ENCODE measurements at places on chromosomes 6 and 20.

DNA sequence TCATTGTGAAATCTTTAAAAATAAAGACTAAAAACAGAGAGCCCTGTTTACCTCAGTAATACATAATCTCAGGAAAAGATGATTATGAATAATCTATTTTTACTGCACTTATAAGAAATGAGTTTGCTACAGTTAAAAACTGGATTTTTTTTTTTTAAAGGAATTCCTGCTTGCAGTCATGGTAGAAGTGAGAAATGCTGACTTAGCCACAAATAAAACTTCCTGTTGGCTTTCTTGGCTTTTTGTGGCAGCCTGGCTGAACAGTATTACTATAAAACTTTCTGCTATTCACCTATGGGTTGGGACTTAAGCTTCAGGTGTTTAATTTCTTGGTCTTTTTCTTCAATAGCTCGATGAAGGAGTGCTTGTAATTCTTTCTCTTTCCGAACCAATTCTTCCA is 12.0 kb upstream of the MAP7 start:
- no peak for DNase-seq

DNA sequence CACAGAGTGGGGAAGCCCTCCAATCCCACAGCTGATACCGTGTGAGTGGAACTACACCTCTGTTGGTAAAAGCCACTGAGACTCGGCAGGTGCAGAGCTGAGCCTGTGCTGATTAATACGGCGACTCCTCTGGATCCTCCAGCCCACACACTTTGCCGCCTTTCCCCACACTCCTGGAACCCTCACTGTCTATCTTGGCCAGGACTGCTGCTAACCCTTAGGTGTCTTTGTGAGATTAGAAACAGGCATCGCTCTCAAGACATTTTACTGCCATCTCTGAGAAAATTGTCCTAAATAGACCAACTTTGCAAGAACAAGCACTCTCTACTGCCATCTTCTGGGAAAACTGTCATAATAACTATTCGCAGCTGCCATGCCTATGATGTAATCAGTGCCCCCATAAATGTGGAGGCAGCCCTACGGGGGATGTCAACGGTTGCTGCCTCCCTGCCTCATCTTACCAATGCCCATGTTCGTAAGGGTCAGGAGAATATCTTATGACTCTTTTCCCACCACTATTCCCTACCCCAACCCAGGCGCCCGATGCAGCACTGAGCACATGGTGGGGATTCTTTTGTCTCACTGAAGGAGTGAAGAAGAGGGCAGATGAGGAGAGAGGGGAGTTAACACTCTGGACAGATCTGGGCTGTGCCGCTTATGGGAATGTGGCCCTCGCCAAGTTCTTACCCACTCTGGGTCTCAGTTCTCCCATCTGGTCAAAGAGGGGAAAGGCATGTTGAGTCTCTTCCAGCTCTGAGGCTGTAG is 26.1 kb upstream of the KCNB1 start:
- peak; percentile 21 for DNase-seq

DNA sequence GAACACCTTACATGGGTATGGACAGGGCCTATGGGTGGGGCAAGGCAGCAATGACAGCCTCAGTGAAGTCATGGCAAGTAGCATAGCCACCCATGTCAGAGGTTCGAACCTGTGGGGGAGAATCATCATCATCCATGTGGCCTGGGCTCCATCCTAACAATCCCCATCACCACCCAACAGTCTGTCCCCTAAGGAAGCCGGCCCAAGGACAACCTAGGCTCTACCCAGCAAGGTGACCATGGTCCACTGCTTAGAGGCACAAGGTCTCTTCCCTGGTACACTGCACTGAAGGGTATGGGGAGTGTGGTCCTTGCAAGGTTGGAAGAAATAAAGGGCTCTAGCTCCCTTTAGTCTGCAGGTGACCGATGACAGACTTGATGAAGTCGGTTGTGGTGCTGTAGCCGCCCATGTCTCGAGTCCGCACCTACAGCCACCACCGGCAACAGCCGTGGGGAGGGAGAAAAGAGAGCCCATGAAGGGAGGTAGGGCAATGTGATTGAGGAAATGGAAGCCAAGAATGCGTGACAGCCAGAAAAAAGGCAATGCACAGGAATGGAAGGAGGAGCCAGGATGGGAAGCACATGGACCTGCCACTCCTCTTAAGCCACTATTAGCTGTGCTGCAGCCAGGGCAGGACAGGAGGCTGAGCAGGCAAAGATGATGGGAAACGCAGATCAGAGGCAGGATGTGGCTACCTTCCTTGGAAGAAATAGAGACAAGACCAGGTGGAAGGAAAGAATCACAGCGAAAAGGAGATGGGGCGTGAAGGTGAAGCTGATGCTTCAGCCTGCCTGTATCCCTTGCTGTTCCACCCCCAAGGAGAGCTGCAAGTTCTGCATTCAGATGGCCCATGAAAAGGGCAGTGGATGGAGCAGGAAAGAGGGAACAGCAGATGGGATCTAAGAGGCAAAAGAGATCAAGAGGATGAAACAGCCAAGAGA is 5.3 kb downstream of the IDH3B start:
- DNase-seq: peak; percentile 52

DNA sequence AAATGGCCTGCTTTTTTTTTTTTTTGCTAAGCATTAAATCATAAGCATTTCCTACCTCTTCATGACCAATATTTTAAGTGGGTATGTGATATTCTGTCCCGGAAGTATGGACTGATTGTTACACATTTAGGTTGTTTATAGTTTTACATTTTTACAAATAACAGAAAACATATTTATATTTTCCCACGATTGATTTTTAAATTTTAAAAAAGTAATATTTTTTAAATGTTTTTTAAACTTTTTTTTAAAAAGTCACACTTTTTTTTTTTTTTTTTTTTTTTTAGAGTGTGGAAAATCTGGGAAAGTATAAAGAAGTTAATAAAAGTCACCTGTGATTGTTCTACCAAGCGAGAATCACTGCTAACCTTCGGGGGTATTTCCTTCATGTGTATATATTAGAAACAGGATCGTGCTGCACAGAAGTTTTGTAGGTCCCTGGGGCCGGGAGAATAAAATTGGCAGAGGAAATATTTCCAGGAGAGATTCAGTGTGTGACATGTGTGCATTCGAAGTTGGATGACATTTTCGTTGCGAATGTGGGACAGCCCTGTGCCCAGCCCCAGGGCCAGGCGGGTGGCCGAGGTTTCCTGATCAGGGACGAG is 173.1 kb downstream of the CDC5L start:
- DNase-seq: no peak

DNA sequence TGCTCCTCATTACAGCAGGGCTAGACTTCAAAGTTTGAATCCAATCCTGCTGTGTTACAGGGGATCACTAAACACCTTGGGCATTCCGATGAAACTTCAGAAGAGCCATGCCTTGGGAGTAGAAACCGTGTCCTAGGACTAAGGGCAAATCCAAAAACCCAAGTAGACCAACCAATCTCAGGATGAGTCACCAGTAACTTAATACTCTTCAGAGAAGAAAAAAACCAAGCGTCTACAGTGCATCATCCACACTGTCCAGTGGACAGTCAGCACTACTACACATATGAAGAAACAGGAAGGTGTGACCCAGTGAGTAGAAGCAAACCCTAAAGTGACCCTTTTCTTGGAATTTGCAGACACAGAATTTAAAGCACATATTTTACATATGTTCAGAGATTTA is 39.5 kb upstream of the VAPB start:
- DNase-seq: peak; percentile 51

- no peak for DNase-seq
These were observed 175.1 kb downstream of the PDE10A start for GRCh38 chr6:165487950-165488349.

DNA sequence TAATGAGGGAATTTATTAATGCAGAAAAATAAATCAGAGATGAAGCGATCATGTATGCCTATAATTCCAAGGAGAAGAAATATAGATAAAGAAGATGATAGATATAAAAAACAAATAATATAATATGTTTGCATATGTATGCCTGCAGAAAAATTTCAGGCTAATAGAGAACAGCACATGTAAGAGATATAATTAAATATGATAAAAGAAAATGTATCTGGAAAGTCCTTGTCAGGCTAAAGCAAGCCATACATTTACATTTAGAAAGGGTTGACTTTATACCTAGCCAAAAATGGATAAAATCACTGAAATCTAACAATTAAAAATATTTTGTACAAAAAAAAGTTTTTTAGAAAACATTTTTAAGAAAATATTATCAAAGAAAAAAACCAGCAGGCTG is 454.1 kb downstream of the C6orf118 start:
- DNase-seq: no peak

- no peak for DNase-seq
These were observed 963 bp downstream of the FOXF2 start for GRCh38 chr6:1390133-1390945.

- no peak for DNase-seq
These were observed 33.3 kb downstream of the BAK1 start for GRCh38 chr6:33546766-33547165.

- no peak for DNase-seq
These were observed 136.9 kb downstream of the TBC1D7 start for GRCh38 chr6:13191461-13191860.

- DNase-seq: no peak
These were observed 503.9 kb downstream of the CD83 start for GRCh38 chr6:14621518-14621917.

GRCh38 chr20:54208548-54209176 is 775 bp downstream of the PFDN4 start:
- no peak for DNase-seq

- no peak for DNase-seq
These were observed 1.2 kb upstream of the ARFGEF3 start for GRCh38 chr6:138160329-138161087.

DNA sequence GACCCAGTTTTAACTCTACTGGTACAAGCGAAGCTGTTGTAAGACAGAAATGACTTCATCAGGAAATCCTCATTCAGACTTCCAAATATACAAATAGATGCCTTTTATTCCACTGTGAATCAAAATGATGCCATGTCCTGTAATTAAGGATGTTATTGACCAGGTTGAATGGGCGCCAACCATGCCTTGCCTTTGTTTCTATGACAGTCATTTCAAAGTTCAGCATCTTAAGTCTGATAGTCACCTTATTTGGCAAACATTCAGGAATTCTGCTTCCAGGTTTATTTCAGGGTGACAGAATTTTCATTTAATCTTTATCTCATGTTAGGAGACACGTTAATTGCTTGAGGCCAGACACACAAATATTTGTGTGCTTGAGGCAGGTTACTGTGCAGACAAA is 592.8 kb upstream of the JAG1 start:
- DNase-seq: no peak

DNA sequence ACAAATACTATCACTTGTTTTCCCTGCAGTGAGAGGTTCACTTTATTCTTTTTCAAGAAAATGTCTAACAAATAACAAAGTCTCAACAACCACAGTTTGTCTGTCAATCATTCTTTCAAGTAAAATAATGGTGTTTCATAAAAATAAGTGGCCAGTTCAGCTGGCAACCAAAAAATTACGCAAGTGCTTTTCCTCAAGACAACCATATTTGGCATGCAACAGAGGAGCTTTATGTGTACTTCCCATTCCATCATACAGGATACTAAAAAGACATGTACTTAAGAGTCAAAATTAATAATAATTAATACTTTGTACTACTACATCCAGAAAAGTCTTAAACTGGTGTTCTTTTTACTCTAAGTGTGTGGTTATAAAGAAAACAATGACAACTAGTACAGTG is 34.6 kb downstream of the ATG5 start:
- no peak for DNase-seq

- no peak for DNase-seq
These were observed 569.2 kb downstream of the TFAP2B start for GRCh38 chr6:51387907-51388306.

- DNase-seq: no peak
These were observed 36.8 kb downstream of the KIAA1755 start for GRCh38 chr20:38223743-38224100.

GRCh38 chr6:156748504-156748903 is 28.7 kb upstream of the ARID1B start:
- no peak for DNase-seq

DNA sequence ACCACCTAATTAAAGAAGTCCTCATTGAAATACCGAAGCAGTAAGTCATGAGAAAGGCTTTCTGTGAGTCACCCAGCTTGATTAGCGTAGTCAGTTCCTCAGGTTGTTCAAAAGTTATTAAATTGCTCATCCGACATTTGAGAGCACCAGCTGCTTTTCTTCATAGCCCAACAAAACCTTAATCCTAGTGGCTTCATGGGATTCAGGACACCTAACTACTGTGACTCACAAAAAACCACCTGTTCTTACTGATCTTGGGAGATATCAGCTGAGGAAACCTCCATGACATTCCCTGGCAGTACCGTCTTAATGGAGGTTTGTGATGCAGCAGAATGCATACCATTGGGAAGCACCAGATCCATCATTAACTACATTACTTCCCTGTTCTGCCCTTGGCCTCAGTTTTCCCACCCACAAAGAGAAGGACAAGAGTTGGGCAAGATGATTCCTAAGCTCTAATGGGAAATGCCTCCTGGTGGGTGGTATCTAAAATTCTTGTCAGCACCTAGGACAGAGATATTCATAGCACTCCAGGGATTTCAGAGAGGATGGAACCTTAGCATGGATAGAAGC is 103.8 kb downstream of the KHDC1L start:
- no peak for DNase-seq

GRCh38 chr6:30990422-30991086 is 7.0 kb downstream of the MUC21 start:
- DNase-seq: no peak

DNA sequence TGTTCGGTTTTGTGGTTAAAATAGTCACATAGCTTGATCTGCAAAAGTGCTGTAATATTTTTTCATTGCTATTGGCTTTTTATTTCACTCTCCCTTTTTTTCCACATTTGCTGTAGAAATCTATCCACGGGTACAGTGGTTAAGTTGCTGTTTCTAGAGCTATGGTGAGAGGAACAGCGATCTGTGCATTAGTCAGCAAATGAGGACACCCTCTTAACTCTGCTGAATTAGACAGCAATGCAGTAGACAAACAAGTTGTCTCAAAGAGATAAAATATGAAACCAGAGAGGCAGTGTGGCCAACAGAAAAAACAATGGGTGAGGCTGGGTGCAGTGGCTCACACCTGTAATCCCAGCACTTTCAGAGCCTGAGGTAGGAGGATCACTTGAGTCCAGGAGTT is 17.6 kb upstream of the SYNJ2 start:
- DNase-seq: no peak

- no peak for DNase-seq
These were observed 51.3 kb downstream of the DAAM2 start for GRCh38 chr6:39843305-39844020.

- DNase-seq: peak; percentile 6
These were observed 75.5 kb downstream of the FOXF2 start for GRCh38 chr6:1464781-1465370.

DNA sequence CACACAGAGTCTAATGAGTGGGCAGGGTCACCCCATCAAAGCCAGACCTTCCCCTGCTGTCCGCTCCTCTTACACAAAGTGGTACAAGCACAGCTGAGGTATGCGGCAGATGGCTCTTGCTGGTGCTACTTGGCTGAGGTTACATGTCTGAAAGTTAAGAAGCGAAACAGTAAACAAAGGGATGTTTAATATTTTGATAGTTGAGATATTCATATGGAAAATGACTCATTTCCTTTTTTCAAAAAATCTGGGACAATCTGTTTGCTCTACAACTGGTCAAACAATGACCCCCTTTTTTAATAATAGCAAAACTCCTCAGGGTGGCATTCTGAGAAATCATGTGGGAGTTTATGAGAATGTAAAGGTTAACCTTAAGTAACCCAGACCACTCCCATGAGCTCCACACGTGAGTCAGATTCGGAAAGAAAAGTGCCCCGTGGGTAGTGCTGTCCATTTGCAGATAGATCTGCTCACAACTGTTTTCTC is 245.3 kb downstream of the TBXT start:
- DNase-seq: no peak

All from HFF-Myc (cell line).